ENCODE measurements at places on chromosomes 2 and 18.

DNA sequence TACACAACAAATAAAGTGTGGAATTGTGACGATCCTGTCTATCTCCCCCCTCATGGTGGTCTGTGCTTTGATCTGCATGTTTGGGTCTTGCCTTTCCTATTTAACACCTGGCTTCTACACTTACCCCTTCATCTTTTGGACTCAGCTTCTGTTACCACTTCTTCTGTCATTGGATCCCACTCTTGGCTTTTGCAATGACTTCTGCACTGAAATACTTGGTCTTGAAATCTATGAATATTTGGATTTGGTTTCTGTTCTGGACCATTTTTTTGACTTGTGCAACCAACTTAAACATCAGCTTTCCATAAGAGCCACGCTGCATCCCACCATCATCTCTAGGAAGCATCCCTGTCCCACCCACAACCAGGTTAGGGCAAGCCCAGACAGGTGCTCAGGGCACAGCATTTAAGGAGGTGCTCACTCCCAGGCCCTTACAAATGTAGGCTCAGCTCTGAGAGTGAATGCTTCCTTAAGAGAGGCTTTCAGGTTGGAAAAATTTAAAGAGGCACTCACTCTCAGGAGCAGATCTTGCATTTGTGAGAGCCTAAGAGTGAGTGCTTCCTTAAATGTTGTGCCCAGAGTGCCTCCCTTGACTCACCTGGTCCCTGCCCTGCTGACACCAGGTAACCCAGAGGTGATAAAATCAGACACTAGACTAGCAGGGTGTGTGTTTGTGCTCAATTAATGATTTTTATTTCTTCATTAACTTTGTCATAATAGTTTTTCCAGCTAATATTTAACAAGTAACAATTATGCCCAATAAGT is 124.5 kb upstream of the SH3BP4 start:
- DNase-seq = no peak

DNA sequence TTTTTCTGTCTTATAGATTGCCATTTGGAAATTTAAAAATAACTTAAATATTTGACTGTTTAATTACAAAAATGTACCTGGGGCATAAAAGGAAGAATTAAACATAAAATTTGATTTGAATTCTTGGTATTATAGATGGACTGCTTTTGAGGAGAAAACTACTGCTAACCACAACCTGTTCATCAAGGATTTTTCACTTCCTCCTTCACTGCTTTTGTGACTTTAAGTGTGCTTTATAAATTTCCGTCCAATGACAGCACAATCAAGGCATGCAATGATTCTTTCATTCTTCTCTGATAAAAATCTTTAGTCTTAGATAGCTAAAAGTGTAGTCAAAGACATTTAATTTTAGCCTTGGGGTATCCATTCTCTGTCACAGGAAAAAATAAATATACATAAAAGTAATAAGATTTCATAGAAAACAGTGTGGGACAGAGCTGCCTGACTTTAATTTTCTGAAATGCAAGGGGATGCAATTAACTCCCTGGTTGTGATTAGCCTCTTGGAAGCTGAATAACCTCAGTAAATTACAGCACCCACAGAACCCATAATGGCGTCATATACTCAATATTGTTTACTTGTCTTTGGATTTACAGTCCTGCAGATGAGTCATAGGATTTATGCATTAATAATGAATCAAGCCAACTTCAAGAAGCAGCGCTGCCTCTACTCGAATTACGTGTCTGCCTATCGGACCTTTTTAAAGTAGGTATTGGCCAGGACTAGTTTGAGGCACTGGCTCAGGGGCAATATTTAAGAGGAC is 587.9 kb downstream of the NRXN1 start:
- no peak for DNase-seq

DNA sequence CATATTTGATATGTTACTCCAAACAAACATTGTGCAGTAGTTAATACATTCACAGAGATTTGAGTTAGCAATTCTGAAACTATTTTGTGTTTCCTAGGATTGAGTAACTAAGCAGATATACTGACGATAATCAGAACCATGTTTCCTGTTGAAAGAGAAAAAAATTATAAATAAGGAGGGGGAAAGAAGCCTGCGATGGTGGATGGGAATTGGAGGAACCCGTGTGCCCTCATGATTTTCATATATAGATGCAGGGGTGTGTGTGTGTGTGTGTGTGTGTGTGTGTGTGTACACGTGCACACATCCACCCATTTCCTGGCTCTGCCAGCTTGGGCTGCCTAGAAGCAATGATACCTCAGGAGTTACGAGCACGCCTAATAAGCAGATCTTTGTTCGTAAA is 56.9 kb downstream of the LPIN2 start:
- DNase-seq = no peak

GRCh38 chr2:88019985-88020384 is 3.6 kb upstream of the RNU2-63P start:
- DNase-seq = no peak

DNA sequence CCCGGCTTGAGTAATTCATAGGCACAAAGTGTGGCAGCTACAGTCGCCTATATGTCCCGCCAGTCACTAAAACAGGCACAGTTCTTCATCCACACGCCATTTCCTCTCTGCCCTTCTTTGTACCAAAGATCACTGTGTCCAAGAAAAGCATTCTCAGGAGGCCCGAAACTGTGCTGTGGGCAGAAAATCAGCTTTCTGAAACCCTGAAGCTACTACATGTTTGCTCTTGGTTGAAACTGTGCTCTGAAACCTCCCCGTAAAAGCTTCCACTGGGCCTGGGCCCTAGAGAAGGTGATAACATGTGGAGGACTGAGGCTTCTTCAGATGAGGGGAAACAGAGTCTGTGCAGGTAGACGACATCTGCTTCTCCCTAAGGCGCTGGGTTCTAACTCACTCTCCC is 75.6 kb upstream of the ID2 start:
- no peak for DNase-seq

DNA sequence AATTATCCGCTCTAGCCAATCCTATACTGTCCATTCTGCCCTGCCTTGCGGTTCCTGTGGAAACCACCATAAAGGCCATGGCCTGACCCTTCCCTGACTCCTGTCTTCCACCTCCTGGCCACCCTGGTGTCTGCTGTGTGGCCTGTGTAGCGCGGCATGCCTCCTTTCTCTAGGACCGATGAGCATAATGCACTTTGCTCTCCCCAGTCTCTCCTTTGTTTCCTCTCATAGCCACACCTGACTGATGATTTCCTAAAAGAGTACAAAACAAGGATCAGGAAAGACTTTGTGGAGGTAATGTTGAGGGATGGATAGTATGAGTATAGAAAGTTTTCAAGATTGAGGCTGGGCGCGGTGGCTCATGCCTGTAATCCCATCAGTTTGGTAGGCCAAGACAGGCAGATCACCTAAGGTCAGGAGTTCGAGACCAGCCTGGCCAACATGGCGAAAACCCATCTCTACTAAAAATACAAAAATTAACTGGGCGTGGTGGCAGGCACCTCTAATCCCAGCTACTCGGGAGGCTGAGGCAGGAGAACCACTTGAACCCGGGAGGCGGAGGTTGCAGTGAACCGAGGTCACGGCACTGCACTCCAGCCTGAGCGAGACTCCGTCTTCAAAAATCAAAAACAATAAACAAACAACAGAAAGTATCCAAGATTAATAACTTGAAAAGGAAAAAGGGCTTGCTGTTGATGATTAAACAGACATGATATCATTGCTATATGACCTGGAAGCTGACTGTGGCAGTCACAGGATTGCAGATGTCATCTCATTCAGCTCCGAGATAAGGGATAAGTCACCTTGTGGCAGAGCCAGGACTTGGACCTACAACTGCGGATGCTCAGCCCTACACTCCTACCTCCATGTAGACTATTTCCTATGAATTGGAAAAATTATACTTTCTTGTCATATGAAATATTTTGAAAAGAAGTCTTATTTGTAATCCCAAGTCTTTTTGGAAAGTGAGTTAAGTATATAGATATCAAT is 16.6 kb downstream of the SOWAHC start:
- DNase-seq = no peak

DNA sequence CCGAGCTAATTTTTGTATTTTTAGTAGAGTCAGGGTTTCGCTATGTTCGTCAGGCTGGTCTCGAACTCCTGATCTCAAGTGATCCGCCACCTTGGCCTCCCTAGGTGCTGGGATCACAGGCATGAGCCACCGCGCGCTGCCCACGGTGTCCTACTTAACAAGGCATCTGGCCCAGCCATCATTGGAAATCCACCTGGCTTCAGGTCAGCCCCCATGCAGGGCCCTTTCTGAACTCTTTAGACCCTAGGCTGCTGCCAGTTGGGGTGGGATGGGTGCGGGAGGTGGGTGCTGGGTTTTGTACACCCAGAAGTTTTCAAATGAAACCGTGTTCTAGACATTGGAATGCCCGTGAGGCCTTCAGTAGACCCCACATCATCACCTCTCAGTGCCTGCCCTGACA is 26.6 kb upstream of the NT5DC4 start:
- no peak for DNase-seq

DNA sequence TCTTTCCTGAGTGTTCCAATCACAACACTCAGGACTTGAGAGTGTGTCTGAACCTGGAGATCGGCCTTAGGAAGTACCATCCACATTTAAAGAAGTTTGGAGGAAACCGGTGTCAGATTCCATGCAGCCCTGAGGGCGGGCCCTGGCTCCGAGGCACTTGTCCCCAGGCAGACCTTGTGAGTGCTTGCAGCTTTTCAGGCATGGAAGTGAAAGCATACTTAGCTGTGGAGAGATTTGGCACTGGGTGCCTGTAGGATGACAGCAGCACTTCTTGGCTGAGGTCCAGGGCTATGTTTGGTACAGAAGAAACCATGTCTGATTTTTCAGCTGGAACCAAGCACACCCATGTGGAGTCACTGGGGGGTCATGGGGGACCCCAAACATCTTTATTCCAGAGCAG is 230.8 kb downstream of the SEPTIN10 start:
- no peak for DNase-seq

DNA sequence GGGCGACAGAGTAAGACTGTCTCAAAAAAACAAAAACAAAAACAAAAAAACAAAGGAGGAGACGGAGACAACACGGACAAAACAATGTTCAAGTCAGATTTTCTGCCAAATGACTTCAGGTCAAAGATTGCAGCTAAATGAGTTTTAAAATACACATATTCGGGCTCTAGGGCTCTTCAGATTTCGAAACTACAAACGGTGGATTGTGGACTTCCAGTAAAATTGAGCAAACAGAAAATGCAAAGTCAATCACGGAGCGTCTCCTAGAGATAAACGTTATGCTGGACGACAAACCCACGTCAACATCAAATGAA is 558 bp downstream of the MRPS5 start:
- no peak for DNase-seq

GRCh38 chr18:59744271-59744721 is 47.1 kb upstream of the CCBE1 start:
- no peak for DNase-seq

DNA sequence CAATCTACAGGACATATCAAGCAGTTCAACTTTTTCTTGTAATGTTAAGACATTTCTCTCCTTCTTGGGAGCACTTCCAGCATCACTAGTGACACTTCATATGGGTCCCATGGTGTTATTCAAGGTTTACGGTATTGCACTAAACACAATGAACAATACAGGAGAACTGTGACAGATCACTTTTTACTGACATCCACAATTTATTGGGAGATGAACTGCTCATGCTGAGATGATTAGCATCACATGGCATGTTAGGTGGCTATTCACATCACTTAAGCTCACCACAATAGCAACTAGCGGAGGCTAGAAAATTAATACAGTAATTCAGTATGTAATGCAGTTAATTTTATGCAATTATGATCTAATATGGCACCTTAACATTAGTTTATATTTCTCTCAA is 264.4 kb downstream of the ERBB4 start:
- DNase-seq = no peak

- DNase-seq = no peak
Observed at GRCh38 chr2:162430323-162430722, 86.4 kb downstream of the GCA start.

DNA sequence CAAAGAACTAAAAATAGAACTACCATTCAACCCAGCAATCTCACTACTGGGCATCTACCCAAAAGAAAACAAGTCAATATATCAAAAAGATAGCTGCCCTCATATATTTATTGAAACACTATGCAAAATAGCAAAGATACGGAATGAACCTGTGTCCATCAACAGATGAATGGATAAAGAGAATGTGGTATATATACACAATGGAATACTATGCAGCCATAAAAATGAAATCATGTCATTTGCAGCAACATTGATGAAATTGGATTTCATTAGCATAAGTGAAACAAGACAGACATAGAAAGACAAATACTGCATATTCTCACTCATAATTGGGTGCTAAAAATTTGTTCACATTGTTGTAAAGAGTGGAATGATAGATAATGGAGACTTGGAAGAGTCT is 16.2 kb upstream of the LDAH start:
- no peak for DNase-seq

- peak; percentile 29 for DNase-seq
Observed at GRCh38 chr2:235021752-235022151, 69.9 kb downstream of the SH3BP4 start.

DNA sequence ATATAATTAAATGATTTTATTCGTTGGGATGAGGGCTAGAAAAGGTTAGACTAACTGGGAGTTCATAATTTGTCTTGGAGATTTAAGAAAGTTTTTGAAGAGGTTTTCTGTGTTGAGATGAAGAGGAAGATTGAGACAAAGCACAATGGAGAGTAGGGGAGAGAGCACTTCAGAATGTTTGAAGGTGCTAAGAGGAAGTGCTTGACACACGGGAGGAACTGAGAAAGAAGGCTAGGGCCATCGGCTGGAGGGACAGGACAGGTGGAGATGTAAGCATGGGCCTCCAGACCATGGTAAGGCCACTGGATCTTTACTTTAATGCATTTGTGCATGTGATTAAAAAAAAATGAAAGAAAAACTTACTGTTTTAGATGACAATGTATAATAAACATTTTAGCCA is 31.5 kb downstream of the GREB1L start:
- no peak for DNase-seq

DNA sequence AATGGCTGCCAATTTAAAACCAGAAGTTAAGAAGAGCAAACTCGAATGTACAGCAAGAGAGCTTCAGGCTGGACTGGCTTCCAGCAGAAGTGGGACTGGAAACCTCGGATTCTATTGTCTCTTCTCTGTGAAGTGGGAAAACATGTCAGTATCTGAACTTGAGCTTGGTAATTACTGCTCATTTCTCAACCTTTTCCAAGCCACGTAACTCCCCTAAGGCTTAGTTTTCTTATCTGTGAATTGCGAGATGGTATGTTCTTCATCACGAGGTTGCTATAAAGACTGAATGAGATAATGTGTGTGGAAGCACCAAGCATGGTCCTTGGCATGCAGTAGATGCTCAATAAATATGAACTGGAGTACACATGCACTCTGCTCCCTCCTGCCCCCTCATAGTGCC is 259.4 kb upstream of the SPRED2 start:
- DNase-seq = no peak

DNA sequence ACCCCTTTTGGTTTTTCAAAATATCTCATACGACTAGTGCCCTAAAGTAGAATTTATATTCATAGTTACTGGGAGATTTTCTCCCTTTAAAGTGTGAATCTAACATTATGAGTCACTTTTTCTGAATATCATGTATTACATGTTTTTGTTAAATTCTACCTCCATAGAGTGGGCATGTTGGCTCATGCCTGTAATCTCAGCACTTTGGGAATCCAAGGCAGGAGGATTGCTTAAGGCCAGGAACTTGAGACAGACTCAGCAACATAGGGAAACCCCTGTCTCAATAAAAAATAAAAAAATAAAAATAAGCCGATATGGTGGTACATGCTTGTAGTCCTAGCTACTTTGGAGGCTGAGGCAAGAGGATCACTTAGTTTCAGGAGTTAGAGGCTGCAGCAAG is 45.3 kb upstream of the UNC80 start:
- no peak for DNase-seq

- no peak for DNase-seq
Observed at GRCh38 chr2:134289225-134289624, 35.4 kb downstream of the MGAT5 start.
